HCEC 1CT (cell line): ENCODE measurements at places on chromosomes 6 and 20.
A peak's percentile ranks its signal among the peaks of the same experiment; 100 is the strongest.

GRCh38 chr6:166851911-166852310 is 104.4 kb downstream of the RNASET2 start:
- no peak for DNase-seq

GRCh38 chr6:10276660-10277287 is 138.1 kb downstream of the TFAP2A start:
- no peak for DNase-seq

GRCh38 chr6:78864957-78865356 is 2.4 kb upstream of the IRAK1BP1 start:
- no peak for DNase-seq

- DNase-seq, result no peak
These were observed 32.0 kb upstream of the PCMTD2 start for GRCh38 chr20:64223526-64224067.

DNA sequence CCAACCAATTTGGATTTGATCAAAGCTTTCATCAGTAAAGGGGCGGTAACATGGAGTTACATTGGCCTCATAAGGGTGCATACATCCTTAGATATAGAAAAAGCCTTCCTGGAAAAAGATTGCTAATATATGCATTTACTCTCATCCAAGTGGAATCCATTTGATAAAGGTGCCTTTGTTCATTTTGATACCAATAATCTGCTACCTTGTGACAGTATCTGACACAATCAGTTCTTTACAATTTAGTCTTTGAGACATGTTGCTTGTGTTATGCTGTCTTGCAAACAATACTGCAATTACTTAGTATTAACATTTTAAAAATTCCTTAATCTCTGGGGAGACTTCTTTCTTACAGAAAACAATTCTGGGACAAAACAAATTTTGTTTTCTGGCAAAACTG is 654.4 kb upstream of the SLC35B3 start:
- DNase-seq, result no peak

GRCh38 chr20:3887876-3888620 is 1.1 kb upstream of the PANK2 start:
- DNase-seq, result peak; percentile 37

- no peak for DNase-seq
These were observed 129.7 kb downstream of the PRDM13 start for GRCh38 chr6:99736302-99736701.

GRCh38 chr6:159104931-159105330 is 60.1 kb upstream of the TAGAP start:
- no peak for DNase-seq

DNA sequence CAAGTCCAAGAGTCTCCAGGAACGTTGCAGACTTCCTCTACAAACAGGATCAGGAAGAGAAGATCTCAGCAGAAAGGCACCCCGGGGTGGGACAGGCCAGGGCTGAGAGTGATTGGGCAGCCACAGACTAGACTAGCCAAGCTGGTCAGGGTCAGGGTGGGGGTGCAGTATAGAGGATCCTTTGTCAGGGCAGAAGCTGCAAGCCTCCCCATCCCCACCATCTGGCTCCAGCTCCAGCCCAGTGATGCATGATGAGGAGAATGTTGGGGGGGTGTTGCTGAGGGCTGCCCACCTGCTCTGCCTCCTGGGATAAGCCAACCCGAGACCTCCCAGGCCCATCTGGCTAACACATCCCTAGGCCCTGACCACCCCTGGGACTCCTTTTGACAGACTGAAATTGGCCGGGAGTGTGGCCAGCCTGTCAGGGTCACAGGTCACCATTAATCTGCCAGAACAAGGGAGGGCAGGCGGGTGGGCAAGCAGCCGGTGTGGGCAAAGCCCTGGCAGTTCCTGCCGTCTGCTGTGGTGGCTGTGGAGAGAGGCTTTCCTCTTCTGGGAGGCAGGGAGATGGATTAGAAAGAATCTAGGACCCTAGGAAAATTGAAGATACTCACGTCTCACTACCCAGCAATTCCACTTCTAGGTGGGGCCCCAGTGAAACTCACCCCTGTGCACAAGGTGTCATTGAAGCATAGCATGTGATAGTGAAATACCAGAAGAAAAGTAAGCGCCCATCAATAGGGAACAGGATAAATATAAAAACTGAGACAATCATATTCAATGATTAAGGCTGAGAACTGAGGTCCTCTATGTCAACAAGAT is 22.1 kb upstream of the SNTA1 start:
- no peak for DNase-seq

DNA sequence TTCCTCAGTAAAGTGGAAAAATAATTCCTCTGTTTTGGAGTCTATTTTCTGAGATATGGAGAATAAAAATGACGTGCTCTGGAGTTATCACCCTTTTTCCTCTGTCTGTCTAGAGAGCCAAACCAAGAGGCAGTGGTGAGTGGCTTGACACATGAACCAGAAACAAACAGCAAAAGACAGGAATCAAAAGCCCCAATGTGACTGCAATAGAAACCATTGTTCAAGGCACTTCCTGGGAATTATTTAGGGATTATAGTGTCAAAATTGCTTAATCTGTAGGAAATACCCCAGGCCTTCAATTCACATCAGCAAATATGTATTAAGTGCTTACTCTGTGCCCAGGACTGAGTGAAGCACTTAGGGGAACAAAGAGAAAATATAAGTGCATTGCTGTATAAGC is 560.4 kb upstream of the JAG1 start:
- no peak for DNase-seq

DNA sequence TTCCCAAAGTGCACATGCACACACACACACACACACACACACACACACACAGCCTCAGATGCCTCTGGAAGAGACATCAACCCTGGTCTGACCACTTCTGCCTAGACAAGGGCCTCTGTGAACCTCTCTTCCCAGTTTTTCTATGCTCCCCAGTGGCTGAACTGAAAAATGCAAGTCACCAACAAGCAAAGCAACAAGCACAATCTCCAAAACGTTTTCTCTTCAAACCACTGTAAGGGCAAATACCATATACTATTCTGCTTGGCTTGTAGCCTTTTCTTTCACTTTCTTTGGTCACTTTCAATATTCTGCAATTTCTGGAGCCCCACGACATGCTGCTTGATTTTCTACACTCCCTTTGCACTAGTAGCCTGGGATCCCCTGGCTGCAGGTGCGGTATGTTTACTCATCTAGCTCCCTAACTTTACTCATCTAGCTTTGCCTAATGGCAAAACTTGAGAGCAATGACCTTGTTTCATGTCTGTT is 121.4 kb upstream of the DST start:
- peak; percentile 57 for DNase-seq

GRCh38 chr6:56266011-56266410 is 18.6 kb upstream of the COL21A1 start:
- DNase-seq, result no peak

GRCh38 chr6:37323580-37323979 is 30.2 kb upstream of the RNF8 start:
- DNase-seq, result peak; percentile 3

GRCh38 chr20:53352727-53353440 is 240.8 kb downstream of the ZNF217 start:
- DNase-seq, result no peak
